Cardiac fibroblast (primary cell): ENCODE measurements at places on chromosomes 11 and 22.
A peak's percentile ranks its signal among the peaks of the same experiment; 100 is the strongest.

DNA sequence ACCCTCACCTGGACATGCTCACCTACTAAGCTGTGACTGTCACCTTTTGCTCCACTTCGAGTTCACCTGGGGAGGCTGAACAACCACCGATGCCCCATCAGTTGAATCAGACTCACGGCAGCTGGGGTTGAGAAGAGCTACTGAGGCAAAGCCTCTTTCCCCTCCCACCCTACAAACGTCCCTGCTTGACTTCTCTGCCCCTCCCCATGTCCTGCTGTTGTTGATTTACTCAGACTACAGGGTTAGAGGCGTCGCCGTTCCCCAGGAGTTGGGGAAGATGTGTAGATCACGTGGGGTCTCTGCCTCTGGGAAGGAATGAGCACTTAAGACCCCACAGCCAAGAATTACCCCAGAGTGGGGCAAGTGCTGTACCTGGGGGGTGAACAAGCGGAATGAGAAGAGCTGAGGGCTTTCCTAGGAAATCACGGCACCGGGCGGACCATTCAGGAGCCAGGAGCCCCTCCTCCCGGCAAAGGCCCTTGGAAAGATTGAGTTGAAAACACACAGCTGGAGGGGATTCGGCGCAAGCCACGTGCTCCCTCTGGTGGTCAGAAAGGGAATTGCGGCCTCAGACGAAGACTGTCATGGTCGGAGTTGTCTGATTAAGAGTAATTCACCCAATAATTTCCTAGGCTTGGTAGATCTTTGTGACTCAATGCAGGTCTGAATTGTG, 7.0 kb downstream of the FXYD2 start:
- DNase-seq, result peak; percentile 81

- no peak for DNase-seq
These were observed 24.8 kb upstream of the LRRC55 start for GRCh38 chr11:57156928-57157327.

DNA sequence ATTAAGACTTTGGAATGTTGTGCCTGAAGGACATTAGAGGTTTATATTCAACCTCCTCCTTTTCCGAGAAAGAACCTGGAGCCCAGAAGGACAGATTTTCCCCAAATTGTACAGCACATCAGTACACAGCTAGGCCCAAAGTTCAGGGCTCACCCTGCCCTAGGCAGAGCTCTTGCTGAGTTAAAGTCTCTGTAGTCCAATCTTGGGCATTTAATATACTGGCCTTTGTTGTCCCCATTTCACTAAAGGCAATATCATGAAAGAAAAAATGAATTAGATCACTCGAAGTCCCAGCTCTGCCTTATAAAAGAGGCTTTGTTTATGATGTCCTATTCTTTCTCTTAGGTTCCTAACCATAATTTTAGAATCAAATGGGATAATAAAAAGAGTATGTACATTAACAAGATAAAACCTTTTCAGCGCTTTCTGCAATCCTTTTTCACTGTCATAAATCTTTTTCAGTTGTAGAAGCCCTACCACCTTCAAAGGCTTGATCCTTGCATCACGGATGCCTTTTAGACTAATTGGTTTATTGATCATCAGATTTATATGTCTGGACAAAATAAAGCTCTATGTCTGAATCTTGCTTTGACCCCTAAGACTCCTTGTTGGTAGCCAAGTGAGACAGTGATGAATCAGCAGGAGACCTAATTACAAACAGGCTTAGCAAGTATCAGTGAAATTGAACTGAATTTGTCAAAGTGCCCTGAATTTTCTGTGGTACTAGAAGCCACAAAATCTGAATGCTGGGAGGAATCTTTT, 39.8 kb downstream of the RELT start:
- peak; percentile 54 for DNase-seq

GRCh38 chr11:59097113-59097708, 9.8 kb upstream of the FAM111B start:
- DNase-seq, result peak; percentile 77

GRCh38 chr11:117337076-117337475, 9.4 kb downstream of the CEP164 start:
- DNase-seq, result no peak
